ENCODE measurements at places on chromosomes 11 and 22. TPM values are rescaled to one million over a fixed set of nuclear protein-coding genes. Genes with fewer than 3 reads are reported as not detected.

The SYT9 gene
- total RNA-seq = 0.33 TPM

The NAP1L4 gene
- 99.6 TPM for total RNA-seq

The TREH gene
- not detected for total RNA-seq

The CFAP300 gene
- not detected for total RNA-seq
